ENCODE measurements at places on chromosomes 2 and 18.
A peak's percentile ranks its signal among the peaks of the same experiment; 100 is the strongest.

DNA sequence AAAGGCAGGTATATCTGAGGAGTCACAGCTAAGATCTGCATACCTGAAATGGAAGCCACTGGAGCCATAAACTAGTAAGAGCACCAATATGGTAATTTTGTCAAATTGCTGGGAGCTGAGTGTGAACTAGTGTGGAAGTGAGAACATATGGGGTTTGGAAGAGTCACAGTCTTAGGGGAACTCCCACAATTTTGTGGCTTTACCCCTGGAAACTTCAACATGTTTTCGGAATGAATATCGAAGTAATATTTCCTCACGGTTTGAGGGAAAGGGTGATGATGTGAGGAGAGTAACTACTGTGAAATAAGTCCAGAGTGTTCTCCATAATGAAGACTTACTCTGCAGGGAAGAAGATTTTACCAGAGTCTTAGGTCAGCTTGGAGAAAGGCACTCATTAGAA, 565.9 kb downstream of the RIT2 start:
- DNase-seq = no peak

DNA sequence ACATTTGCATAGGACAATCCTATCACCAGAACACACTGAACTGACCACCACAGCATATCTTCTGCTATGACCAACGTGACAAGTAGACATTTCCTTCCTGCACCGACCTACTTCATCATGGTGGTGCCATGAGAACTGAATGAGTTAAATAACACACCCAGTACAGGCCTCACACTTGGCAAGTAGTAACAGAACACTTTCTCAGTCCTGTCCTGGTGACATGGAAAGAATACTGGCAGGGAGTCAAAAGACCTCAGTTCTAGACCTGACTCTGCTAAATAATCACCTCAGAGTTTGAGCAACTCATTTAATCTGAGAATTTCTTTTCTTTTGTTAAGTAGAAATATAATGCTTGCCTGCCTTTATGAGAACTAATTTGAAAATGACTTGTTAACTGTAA, 186.3 kb upstream of the SMAD7 start:
- DNase-seq = no peak

DNA sequence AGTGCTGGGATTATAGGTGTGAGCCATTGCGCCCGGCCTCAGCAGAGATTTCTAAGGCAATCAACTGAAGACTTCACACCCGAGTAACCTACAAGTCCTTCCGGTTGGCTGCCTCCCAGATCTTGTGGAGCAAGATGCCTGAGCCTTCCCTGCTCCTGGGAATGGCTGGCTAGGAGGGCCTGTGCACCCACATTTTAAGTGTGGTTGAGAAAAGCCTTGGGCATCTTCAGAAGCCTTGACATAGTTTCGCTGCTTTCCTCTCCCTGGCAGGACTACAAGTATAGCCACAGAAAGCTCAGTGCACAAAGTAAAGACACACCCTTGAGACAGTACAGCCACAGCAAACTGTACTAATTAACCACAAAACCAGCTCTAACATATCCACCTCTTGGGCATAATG, 35.2 kb downstream of the E2F6 start:
- no peak for DNase-seq

GRCh38 chr2:177044671-177045070, 167.9 kb upstream of the HNRNPA3 start:
- DNase-seq = no peak

DNA sequence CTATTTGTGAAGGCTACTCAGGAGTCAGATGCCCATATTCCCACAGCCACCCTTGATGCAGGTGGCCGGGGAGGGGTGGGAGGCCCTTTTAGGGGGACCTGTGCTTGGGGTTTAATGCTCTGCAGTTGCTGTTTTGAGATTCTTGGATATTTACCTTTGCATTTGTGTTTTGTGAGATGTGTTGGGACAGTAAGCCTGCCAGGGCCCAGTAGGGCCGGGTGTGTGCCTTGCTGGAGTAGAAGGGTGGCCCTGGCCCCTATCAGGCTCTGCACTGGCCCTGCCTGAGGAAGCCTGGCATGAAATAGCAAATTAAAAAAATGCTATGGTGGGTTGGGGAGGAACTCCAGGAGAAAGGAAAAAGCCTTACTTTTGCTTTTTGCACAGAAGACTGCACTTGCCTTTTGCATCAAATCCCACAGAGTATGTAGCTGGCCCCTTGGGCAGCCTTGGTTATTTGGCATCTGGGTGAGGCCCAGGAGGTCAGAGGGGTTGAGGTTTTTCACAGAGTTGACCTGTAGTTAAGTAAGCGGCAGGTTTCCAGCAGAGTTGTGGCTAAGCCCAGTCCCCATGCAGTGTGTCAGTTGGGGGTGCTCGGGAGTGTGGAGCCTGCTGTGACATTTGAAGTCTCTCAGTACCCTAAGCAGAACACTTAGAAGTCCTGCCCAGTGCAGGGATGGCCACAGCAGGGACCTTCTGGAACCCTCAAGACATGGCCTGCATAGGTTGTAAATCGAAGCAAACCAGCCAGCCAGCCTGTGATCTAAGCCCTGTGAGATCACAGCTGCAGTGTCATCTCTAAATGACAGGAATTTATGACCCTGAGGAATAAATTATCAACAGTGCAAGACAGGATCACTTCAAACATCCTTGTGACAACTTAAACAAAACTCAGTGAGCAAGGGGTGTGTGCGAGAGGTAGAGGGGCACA, 68.8 kb downstream of the SH3RF3 start:
- no peak for DNase-seq

DNA sequence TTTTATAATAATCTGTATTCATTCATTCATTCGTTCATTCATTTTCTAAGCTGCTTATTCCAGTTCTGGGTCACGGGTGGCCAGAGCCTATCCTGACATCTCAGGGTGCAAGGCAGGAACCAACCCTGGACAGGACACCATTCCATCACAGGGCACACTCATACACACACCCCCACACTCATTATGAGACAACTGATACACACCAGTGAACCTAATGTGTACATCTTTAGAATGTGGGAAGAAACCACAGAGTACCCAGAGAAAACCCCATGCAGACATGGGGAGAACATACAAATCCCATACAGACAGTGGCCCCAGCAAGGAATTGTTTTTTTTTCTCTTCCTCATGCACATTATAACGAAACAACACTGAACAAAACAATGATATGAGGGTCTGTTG, 54.7 kb downstream of the RTN4 start:
- no peak for DNase-seq

- DNase-seq = no peak
Observed at GRCh38 chr2:136373841-136374240, 255.9 kb upstream of the CXCR4 start.

DNA sequence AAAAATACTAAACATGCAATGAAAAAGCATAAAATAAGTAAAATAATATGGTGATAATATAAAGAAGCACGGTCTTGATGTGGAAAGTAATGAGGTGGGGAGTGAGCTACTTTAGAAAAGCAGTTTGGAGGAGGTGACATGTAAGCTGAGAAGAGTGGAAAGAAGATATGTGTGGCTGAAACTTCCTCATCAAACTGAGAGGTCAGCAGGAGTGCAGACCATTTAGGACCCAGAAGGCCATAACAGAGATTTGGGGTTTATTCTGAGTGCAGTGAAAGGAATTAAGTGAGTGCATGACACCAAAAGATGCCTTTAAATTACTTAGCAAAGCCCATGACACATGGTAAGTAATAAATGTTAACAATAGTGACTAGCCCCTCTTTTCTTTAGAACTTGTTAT, 24.4 kb upstream of the TMEM182 start:
- DNase-seq = no peak

DNA sequence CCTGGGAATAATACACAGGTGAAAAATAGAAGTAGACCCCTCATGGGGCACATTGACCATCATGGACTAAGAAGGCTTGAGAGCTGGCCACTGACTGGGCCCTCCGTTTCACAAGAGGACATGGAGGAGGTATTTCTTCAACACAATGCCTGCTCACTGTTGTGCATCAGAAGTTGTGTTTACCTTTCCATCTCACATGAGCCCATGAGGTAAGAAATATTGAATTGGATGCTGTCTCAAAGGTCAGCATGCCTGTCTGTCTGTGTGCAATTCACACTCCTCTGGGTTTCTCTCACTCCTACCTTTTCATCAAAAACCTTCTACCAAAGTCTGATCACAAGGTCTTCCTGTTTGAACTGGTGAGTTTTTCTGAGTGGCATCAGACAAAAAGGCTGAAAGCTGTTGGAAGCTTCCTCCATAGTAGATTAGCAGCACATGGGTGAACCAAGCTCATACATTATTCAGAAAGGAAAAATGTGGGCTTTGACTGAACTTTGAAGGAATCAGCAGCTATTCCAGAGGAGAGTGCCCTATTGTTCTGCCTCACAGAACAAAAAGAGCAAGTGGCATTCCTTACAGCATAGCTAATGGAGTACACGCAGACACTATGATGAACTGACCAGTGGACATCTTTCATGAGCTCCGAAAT, 143.2 kb upstream of the RND3 start:
- no peak for DNase-seq

GRCh38 chr2:66587216-66587615, 152.3 kb downstream of the MEIS1 start:
- no peak for DNase-seq

GRCh38 chr18:3225588-3225987, 5.8 kb upstream of the MYOM1 start:
- no peak for DNase-seq

GRCh38 chr18:1408376-1408775, 503.7 kb downstream of the ADCYAP1 start:
- DNase-seq = peak; percentile 33

DNA sequence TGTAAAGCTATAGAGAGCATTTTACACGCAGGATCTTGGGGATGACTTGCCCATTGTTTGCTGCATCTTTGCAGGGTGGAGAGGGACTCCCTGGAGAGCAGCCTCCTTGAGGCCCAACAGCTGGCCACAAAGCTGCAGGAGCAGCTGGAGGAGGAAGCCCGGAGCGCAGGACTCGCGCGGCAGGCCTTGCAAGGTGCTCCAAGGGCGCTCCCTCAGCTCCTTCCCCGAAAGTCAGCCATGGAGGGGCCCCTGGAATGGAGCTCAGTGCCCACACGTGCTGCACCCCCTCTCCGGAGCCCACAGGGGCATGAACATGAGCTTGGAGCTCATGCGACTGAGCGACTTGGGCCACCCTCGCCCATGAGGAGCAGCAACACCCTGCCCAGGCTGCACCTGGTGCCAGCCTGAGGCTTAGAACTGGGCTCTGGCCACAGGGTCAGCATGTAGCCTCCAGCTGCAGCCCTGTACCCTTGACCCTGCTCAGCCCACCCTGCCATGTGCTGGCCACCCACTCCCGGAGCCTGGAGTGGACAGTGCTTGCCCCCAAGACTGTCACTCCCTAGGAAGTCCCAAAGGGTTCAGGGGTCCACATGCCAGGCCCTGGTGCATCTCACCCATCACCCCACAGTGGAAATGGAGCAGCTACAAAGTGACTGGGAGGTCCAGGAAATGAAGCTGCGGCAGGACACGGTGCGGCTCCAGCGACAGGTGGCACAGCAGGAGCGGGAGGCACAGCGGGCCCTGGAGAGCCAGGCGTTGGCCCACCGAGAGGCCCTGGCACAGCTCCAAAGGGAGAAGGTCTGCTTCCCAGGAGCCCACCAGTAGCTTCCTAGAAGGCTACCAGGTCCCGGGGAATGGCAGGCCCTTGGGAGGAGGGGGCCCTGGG, 43.0 kb downstream of the CROCC2 start:
- no peak for DNase-seq

DNA sequence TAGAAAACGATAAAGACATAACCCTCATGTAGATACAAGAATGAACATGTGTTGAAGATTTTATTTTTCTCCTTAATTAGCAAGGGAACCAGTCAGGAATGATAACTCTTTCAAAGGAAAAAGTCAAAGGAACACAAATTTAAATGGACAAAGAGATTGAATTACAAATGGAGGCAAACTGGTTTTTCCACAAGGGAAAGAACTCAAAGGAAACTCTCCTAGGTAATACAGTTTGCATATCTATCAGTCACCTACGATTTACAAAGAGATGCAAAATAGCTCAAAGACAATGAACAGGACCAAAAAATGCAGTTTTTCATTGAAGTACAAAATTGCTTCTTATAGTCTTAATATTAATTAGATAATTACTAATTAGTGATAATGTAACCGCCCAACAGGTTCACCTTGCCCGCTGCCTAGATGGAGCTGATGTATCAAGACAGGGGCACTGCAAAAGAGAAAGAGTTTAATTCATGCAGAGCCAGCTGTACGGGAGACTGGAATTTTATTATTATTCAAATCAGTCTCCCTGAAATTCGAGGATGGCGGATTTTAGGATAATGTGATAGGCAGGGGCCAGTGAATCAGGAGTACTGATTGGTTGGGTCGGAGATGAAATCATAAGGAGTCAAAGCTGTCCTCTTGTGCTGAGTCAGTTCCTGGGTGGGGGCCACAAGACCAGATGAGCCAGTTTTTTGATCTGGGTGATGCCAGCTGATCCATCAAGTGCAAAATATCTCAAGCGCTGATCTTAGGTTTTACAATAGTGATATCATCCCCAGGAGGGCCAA, 151.0 kb downstream of the TMEM17 start:
- peak; percentile 30 for DNase-seq

- DNase-seq = no peak
Observed at GRCh38 chr2:187577310-187577709, 23.1 kb upstream of the TFPI start.

GRCh38 chr2:209834767-209835166, 63.1 kb downstream of the UNC80 start:
- no peak for DNase-seq

DNA sequence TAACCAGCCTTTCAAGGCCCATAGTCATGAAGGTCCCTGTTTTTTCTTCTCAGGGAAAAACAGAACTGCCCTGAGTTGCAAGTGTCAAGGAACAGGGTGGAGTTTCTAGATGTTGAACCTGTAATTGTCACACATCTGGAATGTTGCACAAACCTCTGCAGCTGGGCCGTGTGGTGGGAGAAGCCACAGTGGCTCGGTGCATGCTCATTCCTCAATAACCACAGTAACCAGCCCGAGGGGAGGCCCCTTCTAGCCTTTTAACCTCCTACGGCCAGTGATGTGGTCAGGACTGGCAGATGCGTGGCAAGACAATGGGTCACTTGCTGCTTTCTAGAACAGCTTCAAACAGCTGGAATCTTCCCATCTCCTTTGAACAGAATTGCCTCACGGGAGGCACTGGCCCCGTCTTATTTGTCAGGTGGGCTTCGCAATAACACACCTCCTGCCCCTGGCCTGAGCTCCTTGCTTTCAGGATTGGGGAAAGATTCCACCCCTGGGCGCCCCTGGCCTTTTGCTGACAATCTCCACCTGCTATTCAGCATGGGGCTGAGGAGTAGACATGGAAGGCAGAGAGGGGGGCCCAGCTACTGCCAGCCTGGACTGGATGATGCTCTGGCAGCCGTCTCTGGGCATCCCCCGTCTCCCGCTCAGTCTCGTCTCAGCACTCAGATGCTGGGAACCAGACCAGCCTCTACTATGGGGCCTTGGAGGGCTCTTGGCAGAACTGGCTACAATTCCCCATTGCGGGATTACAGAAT, 102.9 kb downstream of the KLHL29 start:
- DNase-seq = no peak

DNA sequence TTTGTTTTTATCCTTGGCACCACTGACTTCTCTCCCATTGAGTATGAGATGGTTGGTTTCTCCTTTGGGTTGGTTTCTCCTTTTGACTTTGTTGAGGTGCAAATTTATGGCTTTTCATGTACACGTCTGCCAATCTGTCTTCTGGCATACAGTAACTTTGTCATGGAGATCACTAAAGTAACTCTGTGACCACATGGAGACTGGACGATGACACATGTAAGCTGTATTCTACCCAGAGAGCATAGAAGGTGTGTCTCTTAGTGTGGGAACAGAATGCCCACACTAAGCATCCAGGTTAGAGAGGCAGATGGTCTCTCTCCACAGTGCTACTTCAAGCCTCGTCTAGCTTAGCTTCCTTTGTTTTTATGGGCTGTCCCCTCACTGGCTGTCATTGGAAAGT, 897.5 kb downstream of the SUCLG1 start:
- no peak for DNase-seq

- peak; percentile 55 for DNase-seq
Observed at GRCh38 chr2:224909885-224910573, 132.2 kb downstream of the DOCK10 start.
